ENCODE measurements at places on chromosomes 11 and 22. TPM values are rescaled to one million over a fixed set of nuclear protein-coding genes. Genes with fewer than 3 reads are reported as not detected.
A peak's percentile ranks its signal among the peaks of the same experiment; 100 is the strongest.

GRCh38 chr11:32092581-32093170, 1.8 kb downstream of the RCN1 start:
- no peak for DNase-seq

DNA sequence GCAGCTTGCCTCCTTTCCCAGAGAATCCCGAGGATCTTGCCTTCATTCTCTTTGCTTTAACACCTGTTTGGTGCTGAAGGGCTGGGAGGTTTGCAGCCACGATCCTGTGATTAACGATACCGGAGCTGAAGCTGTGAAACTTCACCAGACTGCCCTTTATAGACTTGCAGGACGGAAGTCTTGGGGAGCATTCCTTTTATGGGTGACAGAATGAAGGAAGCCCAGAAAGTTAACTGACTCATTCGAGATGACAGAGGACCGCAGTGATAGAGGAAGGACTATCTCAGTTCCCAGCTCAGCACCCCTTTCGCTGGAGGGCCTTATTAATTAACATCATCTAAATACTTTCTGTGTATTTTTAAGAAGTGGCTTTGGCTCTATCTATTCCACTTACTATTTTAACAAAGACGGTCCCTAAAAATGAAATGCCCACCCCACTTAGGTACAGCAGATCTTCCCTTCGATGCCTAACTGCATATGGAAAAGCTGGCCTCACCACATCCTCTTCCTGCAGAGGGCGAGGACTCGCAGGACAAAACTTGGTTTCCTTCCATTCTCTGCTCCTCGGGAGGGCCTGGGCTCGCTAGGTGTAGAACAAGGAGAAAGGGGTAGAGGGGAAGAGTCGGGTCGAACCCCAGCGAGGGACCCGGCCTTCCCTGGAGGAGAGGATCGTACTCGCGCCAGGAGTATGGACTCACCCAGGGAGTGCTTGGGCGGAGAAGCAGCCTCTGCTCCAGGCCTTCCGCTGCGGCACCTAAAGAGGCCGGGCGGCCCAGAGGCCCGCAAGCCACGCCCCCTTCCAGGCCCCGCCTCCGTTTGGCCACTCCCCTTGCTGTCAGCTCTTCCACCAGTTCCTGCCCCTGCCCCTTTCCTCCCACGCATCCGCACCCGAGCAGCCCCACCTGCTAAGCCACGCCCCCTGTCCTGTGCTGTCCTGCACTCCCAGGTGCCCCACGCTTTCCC, 30.7 kb upstream of the USP47 start:
- DNase-seq = no peak

DNA sequence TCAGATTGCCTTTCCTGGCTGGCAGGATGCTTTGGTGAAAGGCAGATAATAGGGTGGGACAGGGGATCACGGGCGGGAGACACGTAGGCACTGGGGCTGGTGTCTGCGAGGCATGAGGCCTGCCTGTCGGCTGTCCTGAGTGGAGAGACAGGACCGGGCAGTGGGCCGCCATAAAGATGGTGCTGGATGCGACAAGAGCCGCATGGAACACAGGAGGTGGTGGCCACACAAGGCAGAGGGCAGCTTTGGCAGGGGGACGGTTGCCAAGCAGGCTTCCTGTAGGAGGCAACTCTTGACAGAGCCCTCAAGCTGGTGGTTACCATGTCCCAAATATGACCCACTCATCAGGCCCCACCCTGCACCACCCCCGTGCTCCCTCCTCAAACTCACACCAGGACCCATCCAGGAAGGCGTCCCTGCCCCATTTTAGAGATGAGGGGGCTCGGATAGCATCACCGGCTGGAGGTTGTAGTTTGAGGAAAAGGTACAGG, 4.9 kb upstream of the PPARA start:
- DNase-seq = no peak

DNA sequence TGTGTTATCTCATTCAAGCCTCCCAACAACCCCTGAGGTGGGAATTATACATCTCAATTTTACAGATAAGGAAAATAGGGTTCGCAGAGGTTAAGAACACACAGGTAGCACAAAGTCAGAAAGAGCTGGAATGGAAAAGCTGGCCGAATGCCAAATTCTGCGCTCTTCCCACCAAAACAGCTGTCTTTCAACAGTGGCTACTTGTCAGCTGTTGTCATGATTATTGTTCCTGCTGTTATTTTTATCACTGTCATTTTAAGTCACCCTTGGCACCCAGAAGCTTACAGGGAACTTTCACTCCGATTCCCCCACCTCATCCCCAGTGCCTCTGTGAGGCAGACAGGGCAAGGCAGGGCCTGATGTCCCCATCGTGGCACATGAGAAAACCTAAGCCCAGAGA, 74.5 kb upstream of the CSNK2A3 start:
- DNase-seq = peak; percentile 24

- no peak for DNase-seq
Observed at GRCh38 chr11:91866642-91867041, 358.0 kb upstream of the FAT3 start.

DNA sequence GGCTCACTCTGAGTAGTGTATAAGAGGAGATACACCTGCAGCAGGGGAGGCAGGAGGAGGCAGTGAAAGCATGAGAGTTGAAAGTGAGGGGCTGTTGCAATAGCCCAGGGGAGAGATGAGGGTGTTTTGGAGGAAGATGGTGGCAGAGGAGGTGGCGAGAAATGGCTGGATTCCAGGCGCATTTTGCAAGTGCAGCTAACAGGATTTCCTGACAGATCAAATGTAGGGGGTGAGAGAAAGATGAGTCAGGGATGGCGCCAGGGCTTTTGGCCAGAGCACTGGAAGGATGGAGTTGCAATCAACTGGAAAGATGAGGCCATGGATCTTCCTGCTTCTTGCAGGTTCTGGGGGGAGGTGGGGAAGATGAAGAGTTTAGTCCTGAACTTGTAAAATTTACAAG, 16.8 kb upstream of the TSPAN18 start:
- no peak for DNase-seq

GRCh38 chr22:23632178-23632577, at the start of gene DRICH1:
TSS of gene DRICH1 (minus strand) at chr22:23632321. CDS start at chr22:23632023, 298 bp downstream.
- DNase-seq = no peak

DNA sequence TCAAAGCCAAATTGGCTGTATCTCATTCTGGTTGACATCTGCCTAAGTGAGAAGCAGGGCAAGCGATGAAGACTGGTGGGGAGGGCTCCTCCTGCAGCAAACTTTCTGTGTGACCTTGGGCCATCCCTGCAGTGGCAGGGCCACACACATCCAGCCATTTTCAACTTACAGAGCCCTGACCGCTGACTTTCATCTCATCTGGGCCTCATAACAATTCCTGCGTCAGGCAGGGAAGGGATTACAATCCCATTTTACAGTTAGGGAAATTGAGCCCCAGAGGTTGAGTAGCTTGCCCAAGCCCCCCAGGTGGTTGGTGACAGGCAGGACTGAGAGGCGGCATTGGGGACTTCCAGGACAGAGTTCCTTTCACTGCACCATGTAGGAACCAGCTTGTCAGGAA, 21.9 kb downstream of the TPBGL start:
- DNase-seq = no peak

DNA sequence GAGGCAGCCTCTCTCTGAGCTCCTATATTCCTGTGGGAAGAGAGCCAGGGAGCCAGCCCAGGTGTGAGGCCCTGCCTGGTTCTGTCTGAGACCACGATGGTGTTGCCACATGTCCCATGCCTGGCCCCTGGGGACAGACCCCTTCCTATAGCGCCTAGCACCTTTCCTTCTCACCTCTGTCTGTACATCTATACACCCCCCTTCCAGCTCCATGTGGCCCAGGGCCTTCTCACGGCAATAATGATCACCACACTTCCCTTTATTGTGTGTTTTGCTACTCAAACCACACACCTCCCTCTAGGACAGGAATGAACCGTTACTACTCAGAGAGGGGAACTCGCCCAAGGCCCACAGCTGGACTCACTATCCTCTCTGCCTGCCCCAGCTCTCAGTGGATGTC, 12.8 kb downstream of the CD82 start:
- DNase-seq = no peak

- DNase-seq = no peak
Observed at GRCh38 chr11:5293028-5293427, 8.7 kb downstream of the OR51B4 start.

- no peak for DNase-seq
Observed at GRCh38 chr11:69138265-69138664, 17.5 kb upstream of the SMIM38 start.

DNA sequence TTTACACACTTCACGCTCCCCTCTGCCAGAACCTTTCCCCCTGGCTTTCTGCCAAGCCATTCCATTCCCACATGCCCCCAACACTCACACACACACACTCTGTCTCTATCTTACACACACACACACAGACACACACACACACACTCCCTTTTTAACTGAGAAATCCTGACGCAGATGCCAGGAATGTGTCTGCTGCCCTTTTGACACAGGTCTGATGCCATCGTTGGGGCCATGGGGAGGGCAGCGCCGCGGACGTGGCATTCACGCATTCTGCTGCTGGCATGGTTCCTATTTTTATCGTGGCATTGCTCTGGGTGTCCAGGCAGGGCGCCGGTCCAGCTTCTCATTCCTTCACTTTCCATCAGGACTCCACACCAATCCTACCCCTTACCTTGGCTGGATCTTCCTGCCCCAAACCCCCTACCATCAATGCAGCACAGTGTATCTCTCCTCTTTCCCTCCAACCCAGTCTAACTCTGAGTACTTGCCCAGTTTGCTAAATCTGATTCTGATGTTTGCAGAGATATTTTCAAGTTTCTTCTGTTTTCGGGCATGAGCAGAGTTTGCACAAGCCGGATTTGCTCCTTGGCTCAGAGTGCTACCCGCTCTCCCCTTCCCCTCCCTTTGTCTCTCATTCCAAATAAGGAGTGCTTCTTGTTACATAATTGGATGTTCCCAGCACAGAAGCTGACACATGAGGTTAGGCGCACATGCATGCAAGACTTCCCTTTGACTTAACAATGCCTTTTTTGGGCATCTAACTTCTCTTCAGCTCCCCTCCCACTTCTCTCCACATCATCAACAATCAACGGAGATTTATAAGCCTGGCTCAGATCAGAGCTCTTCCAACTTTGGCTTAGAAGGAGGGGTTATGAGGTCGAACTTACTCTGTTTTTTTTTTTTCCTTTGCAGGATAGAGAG, 18.8 kb downstream of the SNX19 start:
- DNase-seq = peak; percentile 71

GRCh38 chr11:123546515-123546914, 107.9 kb downstream of the SCN3B start:
- no peak for DNase-seq

Gene TMEM191B
- total RNA-seq = 0.59 TPM

Gene ZNF214
- total RNA-seq = 4.5 TPM

Gene TMEM151A
- not detected for total RNA-seq

Gene LINC01488
- not detected for total RNA-seq

Gene CDHR5
- not detected for total RNA-seq
